ENCODE measurements at places on chromosomes 12 and 14.

GRCh38 chr12:22285846-22286245, 48.7 kb downstream of the ST8SIA1 start:
- DNase-seq = no peak

DNA sequence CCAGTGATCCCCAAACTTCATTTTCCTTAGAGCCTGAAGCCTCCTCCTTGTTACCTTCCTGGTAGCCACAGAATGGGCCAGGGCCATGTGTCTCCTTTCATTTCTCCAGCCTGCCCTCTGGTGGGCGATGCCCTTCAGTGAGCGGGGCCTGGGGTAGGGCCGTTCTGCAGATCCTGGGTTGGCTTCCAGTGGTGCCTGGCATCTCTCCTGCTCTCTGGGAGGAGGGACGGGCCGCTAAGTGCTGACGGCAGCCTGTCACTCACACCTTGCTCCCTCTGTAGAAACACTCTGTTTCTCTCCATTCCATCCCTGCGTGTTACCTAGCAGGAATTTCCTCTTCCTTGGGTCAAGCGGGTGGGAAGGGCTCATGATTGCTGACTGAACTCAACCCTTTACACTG, 232.1 kb downstream of the CACNA1C start:
- peak; percentile 30 for DNase-seq

GRCh38 chr12:71582925-71583324, 80.7 kb downstream of the ZFC3H1 start:
- DNase-seq = no peak

DNA sequence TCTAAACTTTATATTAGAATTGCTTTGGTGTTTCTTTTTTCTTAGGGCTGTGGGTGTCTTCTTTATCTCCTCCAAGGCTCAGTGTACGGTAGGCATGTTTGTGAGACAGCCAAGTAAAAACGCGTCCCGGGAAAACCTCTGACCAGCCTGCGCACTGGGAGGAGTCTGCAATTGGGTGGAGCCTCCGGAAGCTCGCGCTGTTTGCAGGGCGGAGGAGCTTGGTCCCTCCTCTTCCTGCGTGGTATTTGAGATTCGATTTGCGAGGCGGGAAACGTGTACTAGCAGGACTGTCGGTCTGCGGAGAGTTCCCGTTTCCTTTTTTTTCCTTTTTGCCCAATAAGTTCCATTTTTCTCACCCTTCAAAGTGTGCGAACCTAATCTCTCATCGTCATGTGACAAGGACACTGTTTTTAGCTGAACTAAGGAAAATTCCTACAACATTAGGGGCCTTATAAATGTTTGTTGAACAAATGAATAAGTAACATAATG, 182.1 kb upstream of the OTX2 start:
- DNase-seq = no peak

- DNase-seq = no peak
Observed at GRCh38 chr12:98238515-98239130, 276.8 kb upstream of the TMPO start.

- DNase-seq = no peak
Observed at GRCh38 chr14:100416081-100416680, 93.0 kb downstream of the SLC25A47 start.

- DNase-seq = no peak
Observed at GRCh38 chr12:122966743-122967550, 684 bp upstream of the ABCB9 start.

DNA sequence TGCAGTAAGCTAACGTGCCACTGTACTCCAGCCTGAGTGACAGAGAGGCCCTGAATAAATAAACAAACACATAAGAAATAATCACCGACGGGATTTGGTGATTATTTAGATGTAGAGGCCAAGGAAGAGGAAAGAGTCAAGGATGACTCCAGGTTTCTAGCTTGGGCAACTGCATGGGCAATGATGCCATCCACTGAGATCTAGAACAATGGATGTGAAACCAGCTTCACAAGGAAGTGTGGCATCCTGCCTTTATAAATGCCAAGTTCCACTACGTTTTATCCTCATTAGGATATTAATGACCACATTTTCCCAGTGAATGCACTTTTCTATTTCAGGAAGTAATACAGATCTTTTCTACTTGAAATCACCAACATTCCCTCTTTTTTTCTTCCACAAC, 10.9 kb upstream of the PTGER2 start:
- DNase-seq = no peak

- no peak for DNase-seq
Observed at GRCh38 chr12:111022386-111022785, 102.0 kb upstream of the MYL2 start.

- peak; percentile 77 for DNase-seq
Observed at GRCh38 chr14:76926521-76927251, 100.5 kb downstream of the LRRC74A start.

- DNase-seq = no peak
Observed at GRCh38 chr12:117774941-117775775, 193.6 kb downstream of the KSR2 start.

DNA sequence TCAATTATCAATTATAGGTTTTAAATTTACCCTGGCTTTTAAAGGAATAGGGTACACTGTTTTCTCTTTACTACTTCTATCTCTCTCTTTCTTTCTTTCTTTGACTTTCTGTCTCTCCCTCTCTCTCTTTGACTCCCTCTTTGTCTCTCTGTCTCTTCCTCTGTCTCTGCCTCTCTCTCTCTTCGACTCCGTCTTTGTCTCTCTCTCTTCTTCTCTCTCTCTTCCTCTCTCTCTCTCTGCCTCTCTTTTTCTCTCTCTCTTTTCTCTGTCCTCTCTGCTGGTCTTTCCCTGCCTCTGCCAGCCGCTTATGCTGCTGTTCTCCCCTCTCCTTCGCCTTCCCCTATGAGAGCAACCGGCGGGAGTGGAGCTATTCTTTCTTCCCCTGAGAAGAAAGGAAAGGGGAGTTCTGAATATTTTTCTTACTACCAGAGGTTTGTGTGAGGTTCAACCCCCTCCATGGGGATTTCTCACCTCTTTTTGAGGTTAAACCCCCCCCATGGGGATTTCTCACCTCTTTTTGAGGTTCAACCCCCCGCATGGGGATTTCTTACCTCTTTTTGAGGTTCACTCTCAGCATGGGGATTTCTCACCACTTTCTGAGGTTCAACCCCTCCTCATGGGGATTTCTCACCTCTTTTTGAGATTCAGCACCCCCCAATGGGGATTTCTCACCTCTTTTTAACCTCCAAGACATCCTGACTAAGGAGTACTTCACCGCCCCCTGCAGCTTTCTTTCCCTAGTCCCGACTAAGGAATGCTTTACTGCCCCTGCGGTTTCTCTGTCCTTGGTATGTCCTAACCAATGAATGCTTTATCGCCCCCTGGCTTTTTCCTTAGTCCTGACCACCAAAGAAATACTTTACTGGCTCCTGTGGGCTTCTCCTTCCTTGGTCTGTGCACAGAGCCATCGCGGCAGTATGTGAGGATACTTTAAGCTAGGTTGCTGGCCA, 27.4 kb upstream of the DDHD1 start:
- peak; percentile 57 for DNase-seq

- no peak for DNase-seq
Observed at GRCh38 chr12:92492291-92492690, 210.5 kb upstream of the PLEKHG7 start.

DNA sequence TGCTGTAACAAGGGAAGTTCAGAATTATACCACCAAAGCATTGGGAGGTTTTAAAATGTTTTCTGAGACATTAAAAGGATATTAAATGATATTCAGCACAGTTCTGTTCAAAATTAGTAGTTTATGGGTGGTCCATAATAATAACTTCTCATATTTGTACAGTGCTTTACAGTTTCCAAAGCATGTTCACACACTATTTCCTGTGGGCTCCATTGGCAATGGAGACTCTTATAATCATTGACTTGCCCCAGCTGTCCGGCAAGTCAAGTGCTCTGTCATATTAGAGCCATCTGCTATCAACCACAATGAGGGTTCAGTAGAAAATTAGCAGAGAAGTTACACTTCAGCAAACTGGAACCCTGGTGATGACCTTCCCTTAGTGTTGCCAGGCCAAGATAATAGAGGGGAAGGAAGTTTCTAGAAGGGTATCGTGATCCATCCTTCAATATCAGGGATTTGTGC, 526.6 kb upstream of the CCDC196 start:
- DNase-seq = no peak

- DNase-seq = peak; percentile 44
Observed at GRCh38 chr12:51082561-51083125, 753 bp downstream of the CSRNP2 start.

- no peak for DNase-seq
Observed at GRCh38 chr14:97697772-97698171, 900.6 kb downstream of the VRK1 start.

DNA sequence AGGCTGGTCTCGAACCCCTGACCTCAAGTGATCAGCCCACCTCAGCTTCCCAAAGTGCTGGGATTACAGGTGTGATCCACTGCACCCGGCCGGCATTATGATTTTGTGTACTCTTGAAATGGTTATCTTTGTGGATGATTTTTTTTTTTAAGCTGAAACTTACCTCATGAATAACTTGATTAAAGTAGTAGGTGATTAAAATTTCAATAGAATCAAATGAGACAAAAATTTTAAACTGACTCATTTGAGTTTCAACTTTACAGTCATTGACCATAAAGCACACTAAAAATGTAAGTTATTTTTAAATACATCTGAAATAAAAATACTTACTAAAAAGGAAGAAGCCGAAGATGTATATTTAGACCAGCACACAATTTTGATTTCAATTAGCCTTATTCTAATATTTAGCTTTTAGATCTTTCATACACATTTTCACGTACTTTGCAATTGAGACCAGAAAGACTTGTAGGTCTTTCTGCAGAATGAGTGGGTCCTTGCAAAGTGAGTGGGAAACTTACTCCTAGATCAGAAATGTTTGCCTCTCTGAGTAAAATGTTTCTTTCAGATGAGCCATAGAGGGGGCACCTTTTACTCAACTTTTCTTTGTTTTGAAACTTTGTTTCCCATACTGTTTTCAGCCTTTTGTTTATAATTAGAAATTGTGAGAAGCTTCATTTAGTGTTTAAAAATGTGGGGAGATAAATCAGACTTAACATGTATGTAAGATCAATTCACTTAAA, 34.2 kb downstream of the TMPO start:
- DNase-seq = no peak

DNA sequence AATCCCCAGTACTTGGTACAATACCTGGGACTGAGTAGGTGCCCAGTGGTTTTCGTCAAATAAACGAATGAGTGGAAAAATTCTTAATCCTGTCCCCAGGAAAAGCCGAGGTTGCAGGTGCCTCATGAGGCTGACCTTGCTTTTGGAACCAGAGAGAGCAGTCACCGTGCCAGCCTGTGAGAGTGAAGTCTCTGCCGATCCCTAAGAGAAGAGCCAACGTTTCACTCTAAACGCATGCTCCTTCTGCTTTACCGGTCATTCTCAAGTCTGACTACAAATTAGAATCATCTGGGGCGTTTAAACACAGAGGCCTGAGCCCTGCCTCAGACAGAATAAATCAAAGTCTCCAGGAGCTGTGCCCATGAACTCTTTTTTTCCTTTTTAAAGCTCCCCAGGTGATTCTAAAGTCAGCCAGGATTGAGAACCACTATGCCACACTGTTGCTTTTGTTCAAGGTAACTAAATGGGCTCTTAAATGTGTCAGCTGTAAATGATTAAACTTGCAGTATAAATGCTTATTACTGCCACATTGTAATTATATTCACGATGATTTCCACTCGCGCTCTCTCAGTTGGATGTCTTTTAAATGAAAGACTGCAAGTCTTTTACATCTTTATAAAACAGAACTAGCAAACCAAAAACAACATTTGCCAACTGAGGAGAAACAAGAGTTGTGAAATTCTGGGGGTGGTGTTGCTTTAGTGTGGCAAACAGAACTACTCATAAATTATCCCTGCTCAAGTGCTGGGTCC, 26.9 kb downstream of the TCP11L2 start:
- DNase-seq = no peak

- DNase-seq = no peak
Observed at GRCh38 chr12:64745980-64746379, 13.2 kb downstream of the GNS start.

- DNase-seq = no peak
Observed at GRCh38 chr12:66290716-66291200, 11.5 kb upstream of the HELB start.

DNA sequence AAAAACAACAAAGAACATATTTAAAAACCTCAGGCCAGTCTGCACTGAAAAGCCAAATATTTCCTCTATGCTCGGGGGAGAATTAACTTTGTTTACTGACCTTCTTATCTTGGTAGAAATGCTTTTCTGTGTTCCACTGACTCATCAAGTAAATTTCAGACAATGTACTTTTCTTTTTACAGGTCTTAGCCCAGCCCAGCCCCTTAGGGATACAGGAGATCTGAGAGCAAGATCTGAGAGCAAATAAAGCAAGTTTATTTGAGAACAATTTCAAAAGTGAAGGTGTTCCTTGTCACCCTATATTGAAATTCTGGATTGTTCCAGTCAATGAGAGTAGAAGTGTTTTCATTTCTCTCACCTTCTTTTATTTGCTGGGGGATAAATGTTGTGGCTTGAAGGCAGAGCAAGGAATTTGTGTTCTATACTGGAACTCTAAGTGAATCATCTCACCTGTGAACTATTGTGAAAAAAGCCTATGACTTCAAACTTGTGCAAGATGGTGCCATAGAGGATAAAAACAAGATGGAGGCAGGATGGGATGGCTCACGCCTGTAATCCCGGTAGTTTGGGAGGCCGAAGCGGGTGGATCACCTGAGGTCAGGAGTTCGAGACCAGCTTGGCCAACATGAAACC, 7.9 kb upstream of the GPRC5A start:
- no peak for DNase-seq

GRCh38 chr12:41944216-41944615, 200.5 kb downstream of the GXYLT1 start:
- no peak for DNase-seq

- no peak for DNase-seq
Observed at GRCh38 chr14:22813145-22813544, 2.1 kb downstream of the SLC7A7 start.

GRCh38 chr12:128150961-128151360, 116.0 kb upstream of the TMEM132C start:
- no peak for DNase-seq

DNA sequence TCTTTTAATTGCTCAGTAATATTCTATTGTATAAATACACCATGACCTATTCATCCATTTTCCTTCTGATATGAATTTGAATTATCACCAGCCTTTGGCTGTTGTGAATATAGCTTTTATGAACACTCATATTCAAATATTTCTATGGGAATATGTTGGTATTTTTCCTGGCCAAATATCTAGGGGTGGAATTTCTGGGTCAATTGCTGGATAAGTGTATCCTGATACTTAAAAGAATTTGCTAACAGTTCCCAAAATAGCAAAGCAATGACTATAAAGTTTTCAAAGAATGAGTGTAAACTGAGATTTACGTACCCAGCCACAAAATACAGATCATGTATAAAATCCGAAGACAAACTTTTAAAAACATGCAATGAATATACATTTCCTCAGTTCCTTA, 148.7 kb upstream of the CLEC14A start:
- no peak for DNase-seq
